HS-5 (cell line): ENCODE measurements at places on chromosomes 1 and 21.
A peak's percentile ranks its signal among the peaks of the same experiment; 100 is the strongest.

- peak; percentile 22 for DNase-seq
Observed at GRCh38 chr1:64686828-64687724, 57.8 kb upstream of the RAVER2 start.

DNA sequence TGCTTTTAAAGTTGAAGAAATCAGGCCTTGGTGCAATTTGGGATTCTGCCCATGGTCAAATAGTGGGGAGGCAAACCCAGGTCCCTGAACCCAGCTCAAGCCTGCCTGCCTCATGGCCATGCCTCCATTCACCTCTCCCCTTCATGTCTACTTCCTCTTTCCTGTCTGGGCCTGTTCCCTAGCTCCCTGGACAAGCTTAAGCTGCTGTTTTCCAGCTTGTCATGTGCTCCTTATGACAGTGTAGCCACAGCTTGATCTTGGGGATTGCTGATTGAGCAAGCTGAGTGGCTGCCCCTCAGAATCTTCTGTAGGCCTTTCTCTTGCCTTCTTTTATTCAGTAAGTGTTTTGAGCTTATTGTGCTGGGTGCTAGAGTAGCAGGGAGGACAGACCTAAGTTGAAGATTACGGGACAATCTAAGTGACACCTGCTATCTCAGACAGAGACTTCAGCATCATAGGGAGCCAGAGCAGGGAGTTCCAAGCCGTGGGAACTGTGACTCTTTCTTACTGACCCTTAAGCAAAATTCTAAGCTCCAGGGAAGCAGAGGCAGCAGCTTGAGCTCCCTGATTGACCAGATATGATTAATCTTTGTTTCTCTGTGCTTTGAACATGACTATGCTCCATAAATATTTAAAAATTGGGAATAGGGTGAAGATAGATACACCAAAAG lies 520 bp upstream of the MR1 start:
- no peak for DNase-seq

- DNase-seq, result no peak
Observed at GRCh38 chr1:9868244-9868590, 41.9 kb downstream of the CTNNBIP1 start.

- no peak for DNase-seq
Observed at GRCh38 chr1:101902199-101902598, 94.5 kb downstream of the OLFM3 start.

DNA sequence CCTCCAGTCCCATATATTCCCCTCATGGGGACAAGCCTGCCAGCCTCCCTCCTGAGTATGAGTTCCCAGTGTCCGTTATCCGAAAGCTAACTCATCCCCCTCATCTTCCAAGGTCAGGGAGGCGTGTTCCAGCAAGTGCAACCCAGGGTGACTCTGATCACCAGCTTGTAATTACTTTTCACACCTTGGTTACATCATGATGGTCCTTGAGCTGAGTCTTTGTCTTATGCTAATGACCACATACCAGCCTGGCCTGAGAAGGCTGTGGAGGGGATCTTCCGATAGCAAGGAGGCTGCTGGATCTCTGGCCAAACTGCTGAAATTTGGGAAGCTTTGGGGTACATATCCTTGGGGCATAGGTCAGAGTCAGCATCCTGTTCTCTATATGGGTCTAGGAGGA lies 99.6 kb downstream of the DDX20 start:
- DNase-seq, result no peak

- no peak for DNase-seq
Observed at GRCh38 chr21:25300632-25301031, 306.6 kb downstream of the MRPL39 start.

DNA sequence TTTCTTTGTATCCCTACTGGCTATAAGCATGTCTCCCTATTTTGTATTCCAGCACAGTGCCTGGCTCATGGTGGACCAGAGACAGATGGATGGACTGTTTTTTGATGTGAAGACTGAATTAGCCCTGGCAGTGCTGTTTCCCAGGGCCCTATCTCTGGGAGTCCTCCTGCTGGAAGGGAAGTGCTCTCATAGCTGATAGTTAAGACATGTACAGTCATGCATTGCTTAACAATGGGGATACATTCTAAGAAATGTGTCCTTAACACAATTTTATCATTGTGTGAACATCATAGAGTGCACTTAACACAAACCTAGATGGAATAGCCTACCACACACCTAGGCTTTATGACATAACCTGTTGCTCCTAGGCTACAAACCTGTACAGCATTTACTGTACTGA lies 21.1 kb downstream of the TLCD4 start:
- no peak for DNase-seq

DNA sequence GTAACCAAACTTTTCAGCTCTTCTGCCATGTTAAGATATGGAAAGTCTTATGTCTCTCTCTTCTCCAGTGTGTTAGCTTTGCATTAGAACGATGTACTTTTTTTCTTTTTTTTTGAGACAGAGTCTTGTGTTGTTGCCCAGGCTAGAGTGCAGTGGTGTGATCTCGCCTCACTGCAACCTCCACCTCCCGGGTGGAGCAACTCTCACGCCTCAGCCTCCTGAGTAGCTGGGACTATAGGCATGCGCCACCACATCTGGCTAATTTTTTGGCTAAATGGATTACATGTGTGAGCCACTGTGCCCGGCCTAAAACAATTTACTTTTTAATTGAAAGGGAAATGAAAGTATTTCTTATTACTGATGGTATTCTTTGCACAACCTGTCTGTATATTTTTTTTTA lies 35.8 kb downstream of the SPEN start:
- DNase-seq, result no peak

GRCh38 chr1:161313554-161314200 lies 504 bp upstream of the SDHC start:
- no peak for DNase-seq

- DNase-seq, result no peak
Observed at GRCh38 chr1:160547422-160547821, 24.4 kb upstream of the SLAMF6 start.

DNA sequence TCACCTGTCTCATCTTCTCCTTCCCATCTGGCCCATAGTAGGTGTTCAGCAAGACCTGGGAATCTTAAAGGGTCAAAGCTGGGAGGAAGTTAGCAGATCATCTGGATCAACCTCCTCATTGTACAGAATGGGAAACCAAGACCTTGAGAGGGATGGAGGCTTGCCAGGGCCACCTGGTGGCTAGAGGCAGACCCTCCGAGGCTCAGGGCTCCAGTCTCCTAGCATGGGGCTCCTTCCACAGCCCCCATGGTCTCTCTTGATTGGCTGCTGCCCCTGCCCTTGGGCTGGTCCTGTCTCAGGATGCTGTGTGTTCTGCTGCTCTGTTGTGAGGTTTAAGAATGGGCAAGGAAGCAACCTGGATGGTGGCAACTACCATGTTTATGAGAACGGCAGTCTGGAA lies 68.7 kb upstream of the CNTN2 start:
- DNase-seq, result no peak

- DNase-seq, result no peak
Observed at GRCh38 chr21:36478941-36479340, 981 bp downstream of the CLDN14 start.

DNA sequence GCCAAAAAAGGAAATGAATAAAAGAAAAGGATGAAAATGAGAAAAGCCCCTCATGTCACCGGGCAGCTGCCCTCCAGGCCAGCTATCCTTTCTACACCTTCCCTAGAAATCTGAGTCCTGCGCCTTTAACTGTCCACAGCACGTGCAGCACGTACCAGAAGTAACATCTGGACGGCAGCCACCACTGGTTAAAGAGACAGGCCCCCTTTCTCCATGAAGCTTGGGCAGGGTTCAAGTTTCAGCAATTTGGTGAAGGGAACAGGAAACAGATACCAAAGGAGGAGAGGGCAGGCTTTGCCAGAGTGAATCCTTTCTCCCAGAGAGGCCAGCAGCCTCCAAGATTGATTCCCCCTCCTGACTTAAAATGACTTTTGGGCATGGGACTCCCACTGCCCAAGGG lies 3.6 kb upstream of the KIAA2013 start:
- DNase-seq, result peak; percentile 66

DNA sequence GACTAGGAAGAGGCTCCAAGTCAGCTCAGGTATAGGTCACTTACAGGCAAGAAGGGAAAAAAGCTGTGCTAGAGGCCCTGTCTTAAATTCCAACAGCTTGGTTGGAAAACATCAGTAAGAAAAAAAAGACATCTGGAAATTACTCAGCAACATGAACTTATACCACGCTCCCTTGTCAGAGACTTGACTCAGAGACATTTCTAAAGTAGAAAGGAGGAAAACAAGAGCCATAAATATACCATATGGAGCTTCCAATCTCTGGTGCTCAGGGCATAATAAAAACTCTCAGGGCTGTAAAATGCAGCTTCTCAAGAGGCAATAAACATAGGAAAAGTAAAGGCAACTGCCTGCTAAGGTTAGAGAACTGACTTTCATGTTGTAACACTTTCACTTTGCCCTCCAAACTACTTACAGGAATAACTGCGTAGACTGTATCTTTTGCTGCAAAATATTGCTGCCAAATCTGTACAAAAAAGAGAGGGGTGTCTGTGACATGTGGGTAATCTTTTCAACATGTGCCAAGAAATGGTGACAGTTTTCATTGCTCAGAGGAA lies 14.7 kb downstream of the ATPAF1 start:
- no peak for DNase-seq

DNA sequence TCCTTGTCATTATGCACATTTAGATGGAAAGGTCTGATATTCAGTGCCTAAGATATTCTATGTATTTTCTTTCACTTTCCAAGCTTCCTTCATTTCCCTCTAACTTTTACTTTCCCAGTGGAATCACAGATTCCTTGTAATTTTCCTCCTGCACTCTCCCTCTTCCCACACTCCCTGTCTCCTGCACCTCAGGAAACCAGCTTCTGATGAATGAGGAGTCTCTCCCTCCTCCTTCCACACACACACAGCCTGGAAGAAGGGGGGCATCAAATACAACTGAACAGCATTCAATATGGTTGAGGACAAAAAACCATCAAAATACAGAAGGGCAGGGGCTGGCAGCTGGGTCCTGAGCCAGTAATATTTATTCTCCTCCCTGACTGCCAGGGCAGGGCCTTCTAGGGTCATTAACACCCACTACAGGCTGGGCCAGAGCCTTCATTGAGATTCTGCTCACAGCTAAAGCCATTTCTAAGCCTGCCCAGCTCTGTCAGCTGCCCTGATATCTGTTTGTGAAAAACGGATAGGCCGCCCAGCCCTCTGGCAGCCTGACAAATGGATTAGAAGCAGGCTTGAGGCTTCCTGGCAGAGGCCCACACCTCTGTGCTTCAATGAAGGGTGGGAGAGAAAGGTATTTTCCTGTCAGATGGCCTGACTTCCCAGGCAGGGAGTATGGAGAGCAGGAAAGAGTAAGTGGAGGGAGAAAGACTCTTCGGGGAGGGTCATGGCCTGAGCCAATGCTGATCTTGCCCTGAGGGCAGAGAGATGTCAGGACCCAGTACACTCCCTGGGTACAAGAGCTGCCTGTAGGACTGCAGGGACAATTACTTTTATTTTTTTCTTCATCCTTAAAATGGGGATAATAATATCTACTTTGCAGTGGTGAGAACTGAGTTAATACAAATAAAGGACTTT lies 138.9 kb upstream of the SPATA6 start:
- DNase-seq, result no peak

GRCh38 chr1:243217349-243217748 lies 37.7 kb downstream of the CEP170 start:
- DNase-seq, result no peak

GRCh38 chr1:23751050-23751814 lies 8.0 kb downstream of the ELOA start:
- no peak for DNase-seq

- no peak for DNase-seq
Observed at GRCh38 chr1:161106431-161106830, 8.3 kb downstream of the KLHDC9 start.

DNA sequence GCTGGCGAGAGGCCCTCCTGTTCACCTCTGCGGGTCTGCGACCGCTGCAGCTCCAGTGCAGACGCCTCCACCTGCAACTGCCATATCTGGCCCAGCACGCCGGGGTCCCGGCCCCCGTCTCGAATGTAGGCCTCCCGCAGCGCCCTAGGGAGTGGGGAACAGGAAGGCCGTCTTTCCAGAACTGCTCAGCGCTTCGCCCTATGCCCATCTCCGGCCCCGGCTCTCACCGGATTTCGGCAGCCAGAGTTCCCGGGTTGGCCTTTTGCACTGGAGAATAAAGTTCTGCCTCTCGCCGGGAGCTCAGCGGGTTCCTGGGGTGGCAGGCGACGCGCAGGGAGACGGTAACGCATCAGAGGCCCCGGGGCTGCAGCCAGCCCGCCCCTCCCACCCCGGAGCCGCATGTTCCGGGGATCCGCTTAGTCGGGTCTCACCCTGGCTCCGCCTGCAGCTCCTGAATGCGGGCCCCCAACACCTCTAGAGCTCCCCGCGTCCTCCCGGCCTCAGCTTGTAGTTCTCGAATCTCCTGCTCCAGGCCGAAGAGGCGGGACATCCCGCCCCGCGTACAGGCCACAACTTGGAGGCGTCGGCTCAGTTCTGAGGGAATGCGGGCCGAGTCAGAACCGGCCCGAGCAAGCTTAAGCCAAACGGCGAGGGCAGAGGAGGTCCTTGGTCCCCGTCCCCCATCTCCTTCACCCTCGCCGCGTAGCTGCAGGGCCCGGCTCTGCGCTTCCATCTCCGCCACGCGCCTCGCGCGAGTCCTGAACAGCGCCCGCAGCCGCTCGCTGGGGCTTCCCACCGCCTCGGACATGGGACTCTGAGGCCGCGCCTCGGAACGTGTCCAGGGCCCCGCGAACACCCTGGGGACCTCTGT lies 1.1 kb downstream of the CCDC17 start:
- no peak for DNase-seq

GRCh38 chr1:107572674-107573211 lies 392.2 kb downstream of the VAV3 start:
- DNase-seq, result peak; percentile 80

GRCh38 chr21:21096956-21097355 lies 98.7 kb downstream of the NCAM2 start:
- DNase-seq, result no peak

DNA sequence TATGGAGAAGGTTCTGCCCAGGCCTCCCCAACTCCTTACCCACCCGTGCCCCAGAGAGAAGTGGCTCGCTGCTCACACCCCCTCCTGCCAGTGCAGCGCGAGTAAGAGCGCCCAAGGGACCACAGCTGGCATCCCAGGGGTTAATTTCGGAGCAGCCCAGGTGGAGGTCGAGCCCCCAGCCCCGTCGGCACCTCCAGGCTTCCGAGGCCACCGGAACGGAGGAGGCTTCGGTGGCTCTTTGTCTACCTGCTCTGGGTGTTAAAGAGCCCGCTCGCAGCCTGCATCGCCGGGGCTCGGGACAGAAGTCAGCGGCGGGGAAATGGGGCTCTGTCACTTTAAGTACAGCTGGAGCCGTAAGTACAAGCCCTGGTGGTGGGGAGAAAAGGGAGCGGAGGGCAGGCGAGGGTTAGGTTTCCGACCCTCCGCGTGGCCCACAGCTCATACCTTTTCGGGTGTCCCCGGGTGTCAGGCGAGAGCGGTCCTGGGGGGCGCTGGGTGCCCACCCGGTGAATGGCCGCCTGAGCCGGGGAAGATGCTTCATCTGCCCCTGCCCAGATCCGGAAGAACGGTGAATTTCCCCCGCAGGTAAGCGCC lies 89.4 kb upstream of the IPO9 start:
- DNase-seq, result no peak

DNA sequence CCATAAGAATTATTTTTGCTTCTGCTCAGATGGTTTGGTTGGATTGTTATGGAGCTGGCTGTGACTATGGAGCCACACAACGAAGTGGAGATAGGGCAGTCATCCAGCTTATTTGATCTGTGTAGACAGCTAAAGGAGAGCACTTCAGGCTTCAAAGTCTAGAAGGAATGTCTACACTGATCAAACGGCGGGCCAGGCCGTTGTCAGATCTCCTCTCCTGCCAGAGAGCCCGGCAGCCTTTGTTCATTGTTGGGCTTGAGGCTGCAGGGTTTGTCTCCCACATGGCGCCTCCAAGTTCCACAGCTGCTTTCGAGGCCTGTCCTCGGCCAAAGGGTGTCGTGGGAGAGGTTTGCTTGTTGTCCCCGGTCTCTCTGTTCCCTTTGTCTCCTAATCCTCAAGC lies 2.8 kb upstream of the STMN1 start:
- DNase-seq, result no peak

- no peak for DNase-seq
Observed at GRCh38 chr1:172229942-172230341, 190.5 kb upstream of the C1orf105 start.
